GM03348 (cell line): ENCODE measurements at places on chromosomes 16 and 17.

GRCh38 chr17:27343977-27344607 is 50.2 kb downstream of the WSB1 start:
- DNase-seq = no peak

DNA sequence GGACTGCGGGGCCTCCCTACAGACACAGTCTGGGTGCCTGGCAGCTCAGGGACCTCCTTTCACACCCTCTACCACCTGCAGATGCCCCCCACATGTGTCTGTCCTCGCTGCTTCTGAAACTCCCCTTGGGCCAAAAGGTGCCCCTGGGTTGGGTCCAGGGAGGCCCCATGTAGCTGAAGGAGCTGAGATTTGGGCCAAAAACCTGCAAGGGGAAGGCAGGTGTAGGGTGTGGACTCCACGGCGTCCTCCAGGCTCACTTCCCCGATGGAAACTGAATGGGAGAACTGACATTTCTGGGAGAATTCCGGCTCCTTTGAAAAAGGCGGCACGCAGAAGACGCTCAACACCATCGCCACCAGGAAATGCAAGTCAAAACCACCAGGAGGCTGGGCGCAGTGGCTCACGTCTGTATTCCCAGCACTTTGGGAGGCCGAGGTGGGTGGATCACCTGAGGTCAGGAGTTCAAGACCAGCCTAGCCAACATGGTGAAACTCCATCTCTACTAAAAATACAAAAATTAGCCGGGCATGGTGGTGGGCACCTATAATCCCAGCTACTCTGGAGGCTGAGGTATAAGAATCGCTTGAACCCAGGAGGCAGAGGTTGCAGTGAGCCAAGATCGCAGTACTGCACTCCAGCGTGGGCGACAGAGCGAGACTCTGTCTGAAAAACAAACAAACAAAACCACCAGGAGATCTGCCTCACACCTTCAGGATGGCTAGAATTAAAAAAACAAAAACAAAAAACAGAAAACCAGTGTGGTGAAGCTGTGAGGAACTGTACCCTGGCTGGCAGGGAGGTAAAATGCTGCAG is 13.2 kb upstream of the BAIAP2 start:
- DNase-seq = no peak

- no peak for DNase-seq
Observed at GRCh38 chr16:9256196-9256595, 164.8 kb downstream of the HAPSTR1 start.

GRCh38 chr16:87507351-87508069 is 14.7 kb upstream of the ZCCHC14 start:
- no peak for DNase-seq

DNA sequence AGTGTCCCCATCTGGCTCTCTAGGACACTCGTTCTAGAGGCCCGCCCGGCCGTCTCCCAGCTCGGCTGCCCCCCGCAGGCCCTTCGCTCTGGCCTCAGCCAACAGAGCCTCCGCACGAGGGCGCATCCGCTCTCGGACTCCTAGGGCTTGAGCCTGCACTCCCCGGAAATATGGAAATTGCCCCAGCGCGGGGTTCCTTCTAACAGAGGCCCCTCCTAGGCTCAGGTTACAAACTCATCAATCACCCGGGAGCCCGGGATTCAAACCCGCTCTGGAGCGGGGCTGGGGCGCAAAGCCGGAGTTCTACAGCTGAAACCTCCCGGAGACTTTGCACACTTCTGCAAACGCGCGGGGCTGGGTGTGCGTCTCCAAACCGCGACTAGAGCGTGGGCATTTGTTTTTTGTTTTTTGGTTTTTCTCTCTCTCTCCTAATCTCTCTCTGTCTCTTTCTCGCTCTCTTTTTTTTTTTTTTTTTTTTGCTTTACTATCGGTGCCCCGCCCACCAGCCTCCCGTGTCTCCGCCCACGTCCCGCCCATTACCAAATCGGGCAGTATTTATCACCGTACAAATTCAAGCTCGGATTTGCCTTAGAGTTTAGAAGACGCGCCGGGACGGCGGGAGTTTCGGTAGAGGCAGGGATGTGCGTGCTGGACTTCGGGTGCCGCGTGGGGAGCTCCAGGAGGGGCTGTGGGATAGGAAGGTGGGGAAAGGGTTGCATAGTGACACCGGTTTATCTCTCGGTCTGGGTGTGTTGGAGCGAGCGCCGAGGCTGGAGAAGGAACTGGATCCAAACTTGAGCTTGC is 2.4 kb upstream of the FOXL1 start:
- peak; percentile 92 for DNase-seq

DNA sequence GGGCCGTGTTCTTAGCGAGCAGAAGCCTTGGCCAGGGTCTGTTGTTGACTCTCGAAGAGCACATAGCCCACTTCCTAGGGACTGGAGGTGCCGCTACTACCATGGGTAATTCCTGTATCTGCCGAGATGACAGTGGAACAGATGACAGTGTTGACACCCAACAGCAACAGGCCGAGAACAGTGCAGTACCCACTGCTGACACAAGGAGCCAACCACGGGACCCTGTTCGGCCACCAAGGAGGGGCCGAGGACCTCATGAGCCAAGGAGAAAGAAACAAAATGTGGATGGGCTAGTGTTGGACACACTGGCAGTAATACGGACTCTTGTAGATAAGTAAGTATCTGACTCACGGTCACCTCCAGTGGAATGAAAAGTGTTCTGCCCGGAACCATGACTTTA is 18.5 kb downstream of the RSPRY1 start:
- DNase-seq = no peak

DNA sequence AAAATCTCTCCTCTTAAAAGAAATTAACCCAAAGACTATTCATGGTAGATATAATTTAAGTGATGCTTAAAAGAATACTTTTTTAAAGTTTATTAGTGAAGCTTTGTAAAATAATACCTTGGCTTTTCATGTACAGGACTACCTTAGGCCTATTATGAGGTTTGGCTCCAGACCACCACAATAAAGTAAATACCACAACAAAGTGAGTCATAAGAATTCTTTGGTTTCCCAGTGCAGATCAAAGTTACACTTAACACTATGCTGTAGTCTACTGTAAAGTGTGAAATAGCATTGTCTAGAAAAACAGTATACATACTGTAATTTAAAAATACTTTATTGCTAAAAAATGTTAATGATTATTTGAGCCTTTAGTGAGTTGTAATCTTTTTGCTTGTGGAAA is 31.7 kb downstream of the CLTC start:
- DNase-seq = no peak

DNA sequence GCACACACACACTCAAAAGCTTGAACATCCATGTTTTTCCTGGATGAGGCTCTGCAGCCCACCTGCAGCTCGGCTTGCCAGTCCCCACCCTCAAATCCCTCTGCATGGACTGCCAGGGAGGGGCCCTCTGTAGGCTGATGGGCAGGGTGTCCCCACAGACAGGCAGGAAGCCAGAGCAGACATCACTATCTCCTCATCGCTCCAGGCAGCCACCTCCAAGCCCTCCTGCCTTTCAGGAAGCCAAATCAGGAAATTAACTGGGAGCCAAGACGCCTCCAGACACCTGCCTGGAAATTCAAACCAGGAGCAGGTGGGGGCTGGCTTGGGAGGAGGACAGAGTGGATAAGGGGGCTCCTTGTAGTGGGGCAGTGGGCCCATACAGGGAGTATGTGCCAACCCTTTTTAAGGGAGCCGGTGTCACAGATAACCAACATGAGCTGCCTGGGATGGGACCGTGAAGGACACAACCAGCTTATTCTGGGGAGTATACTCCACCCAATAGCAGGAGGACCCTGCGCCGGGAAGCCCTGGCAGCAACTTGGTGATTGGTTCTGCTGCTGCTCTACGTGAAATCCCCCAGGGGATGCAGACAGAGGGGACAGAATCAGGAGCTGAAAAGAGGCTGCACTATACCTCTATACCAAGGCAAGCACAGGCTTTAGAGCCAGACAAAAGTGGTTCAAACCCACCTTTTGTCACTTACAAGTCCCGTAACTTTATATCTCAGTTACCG is 139.1 kb downstream of the CCT6B start:
- no peak for DNase-seq

GRCh38 chr16:21620592-21620991 is 21.2 kb downstream of the METTL9 start:
- no peak for DNase-seq

DNA sequence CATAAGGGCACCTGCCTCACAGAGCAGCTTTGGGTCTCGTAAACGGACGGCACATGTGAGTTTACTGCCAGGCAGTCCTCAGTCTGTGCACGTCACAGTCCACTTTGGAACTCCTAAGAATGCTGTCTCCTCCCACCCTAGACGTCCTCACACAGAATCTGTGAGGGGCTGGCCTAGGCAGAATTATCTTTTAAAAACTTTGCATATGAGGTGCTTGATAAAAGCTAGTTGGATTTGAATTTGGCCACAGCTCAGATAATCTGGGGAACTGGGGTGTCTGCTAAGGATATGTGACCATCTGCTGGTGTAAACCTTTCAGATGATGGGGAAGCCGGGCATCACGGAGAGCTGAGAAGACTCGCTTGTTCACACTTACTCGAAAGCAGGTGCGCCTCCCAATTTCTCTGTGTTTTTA is 64.4 kb downstream of the METRNL start:
- DNase-seq = peak; percentile 2

GRCh38 chr16:57360321-57360935 is 1.8 kb downstream of the CCL22 start:
- no peak for DNase-seq

DNA sequence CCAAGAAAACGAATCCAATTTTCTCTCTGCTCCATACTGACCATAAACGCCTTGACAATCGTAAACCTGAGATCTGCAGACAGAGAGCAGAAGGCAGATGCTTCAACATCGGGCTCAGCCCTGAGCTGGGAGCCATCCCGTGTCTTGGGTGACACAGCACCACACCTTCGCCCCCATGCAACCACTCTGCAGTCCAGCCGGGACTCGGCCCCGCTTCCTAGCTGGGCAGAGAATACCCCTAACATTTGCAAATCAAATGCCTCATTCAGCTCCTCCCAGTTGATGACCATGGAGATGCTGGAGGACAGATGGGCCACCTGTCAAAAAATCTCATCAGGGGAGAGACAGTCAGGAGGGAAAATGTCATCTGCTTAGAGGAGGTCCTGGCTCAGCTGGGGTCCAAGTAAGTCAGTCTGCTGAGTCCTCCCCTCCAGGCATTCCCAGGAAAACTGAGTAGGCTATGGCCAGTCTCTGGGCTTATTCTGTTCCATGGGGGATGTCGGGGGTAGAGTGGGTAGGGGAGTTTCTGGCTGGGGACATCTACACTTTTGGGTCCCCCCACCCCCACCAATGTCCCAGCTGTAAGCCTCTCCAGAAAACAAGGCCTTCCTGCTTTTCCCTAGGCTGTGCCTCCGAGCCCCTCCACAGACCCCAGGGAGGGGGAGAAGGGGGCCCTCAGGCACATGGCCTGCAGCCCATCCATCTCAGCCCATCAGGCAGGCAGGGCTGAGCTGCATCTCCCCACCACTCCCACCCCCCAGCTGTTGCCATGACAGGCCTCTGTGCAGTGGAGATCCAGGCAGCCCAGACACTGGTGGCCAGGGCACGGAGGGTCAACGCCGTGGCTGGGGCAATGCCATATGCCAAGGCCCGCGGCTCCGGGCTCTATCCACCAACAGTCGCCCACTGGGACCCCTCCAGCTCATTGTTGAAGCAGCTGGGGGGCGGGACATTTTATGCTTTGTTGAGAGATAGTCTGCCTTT is 158.6 kb downstream of the AXIN2 start:
- DNase-seq = no peak

- peak; percentile 45 for DNase-seq
Observed at GRCh38 chr17:32755045-32755805, 121.7 kb downstream of the MYO1D start.

- DNase-seq = no peak
Observed at GRCh38 chr16:9340526-9341256, 249.2 kb downstream of the HAPSTR1 start.

GRCh38 chr17:40480501-40481003 is 20.9 kb downstream of the TNS4 start:
- no peak for DNase-seq

DNA sequence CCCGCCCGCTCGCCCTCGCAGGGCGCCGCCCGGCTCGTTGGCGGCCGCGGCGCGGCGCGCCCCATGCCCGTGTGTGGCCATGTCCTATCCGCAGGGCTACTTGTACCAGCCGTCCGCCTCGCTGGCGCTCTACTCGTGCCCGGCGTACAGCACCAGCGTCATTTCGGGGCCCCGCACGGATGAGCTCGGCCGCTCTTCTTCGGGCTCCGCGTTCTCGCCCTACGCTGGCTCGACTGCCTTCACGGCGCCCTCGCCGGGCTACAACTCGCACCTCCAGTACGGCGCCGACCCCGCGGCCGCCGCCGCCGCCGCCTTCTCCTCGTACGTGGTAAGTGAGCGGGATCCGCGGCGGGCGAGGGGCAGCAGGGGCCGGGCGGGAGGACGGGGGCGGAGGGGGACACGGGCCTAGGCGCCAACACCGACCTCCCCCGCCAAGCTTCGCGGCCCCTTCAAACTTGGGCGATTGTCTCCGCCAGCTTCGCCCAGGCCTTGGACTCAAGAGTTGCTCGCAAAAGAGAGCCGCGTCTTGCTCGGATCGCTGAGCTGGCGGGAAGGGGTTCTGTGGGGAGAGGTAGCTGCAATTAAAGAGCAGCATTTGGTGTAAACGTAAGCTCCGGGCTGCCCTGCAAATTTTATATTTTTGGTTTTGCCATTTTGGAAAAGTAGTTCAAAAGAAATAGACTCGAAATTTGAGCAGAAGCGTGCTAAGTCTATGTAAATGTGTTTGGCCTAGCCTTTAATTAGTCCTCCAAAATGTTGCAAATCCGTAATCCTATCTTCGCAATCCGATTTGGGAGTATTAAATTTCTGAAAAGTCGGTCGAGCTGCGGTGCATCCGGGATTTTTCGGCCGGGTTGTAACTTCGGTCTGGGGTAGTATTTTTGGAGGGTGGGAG is 702 bp downstream of the IRX5 start:
- DNase-seq = no peak

- DNase-seq = no peak
Observed at GRCh38 chr16:73432850-73433730, 385.2 kb upstream of the ZFHX3 start.

- no peak for DNase-seq
Observed at GRCh38 chr17:42313389-42313772, 25.1 kb downstream of the STAT5A start.

- no peak for DNase-seq
Observed at GRCh38 chr16:67893743-67894399, 817 bp downstream of the PSKH1 start.

- DNase-seq = no peak
Observed at GRCh38 chr16:86099326-86099725, 200.4 kb downstream of the IRF8 start.

DNA sequence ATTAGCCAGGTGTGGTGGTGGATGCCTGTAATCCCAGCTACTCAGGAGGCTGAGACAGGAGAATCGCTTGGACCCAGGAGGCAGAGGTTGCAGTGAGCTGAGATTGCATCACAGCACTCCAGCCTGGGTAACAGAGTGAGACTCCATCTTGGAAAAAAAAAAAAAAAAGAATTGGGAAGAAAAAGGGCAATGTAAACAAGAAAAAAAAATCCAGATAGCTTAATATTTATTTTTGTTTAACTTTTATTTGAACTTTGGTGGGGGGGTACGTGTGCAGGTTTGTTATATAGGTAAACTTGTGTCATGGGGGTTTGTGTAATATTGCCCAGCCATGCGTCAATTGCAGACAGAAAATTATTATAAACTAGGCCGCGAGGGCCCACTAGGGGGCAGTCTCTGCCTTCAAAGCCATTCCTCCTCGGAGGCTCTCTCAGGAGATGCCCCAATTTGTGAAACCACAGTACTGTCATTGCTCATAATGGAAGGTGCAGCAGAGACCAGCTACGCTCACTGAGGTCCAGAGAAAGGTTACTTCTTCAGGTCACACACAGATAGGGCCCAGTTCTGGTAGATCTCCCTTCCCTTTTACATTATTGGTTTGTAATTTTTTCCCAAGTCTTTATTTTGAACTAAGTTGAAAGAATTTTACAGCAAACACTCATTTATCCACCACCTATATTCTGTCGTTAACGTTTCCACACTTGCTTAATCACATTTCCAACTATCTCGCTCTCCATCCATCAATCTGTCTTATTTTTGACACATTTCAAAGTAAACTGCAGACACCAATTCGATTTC is 206.2 kb downstream of the PRKCB start:
- peak; percentile 87 for DNase-seq
